ENCODE measurements at places on chromosomes 7 and 10.

- DNase-seq: no peak
These were observed 66.4 kb upstream of the SCIN start for GRCh38 chr7:12504149-12504548.

DNA sequence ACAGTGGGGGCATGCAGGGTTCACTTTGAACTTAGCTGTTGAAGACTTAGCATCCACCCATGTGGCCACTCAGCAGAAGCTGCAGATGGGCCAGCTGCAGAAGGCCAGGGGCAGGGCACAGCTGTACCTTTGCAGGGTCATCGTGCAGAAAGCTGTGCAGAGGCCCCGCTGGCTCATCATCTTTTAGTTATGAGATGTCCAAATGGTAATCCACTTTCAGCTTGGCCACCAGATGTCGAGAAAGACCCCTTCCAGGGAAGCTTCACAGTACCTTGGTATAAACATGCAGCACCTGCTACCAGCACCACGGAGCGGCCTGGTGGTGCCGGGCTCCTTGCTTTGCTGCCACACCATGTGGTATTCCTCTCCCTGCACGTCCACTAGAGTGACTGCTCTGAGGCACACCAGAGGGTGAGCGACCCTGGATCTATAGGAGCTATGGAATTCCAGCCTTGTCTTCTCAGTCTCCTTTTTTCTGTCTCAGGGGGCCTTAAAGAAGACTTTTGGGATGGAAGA lies 74.2 kb upstream of the LAMB4 start:
- DNase-seq: no peak

- DNase-seq: no peak
These were observed 146.0 kb upstream of the STEAP4 start for GRCh38 chr7:88452646-88453045.

DNA sequence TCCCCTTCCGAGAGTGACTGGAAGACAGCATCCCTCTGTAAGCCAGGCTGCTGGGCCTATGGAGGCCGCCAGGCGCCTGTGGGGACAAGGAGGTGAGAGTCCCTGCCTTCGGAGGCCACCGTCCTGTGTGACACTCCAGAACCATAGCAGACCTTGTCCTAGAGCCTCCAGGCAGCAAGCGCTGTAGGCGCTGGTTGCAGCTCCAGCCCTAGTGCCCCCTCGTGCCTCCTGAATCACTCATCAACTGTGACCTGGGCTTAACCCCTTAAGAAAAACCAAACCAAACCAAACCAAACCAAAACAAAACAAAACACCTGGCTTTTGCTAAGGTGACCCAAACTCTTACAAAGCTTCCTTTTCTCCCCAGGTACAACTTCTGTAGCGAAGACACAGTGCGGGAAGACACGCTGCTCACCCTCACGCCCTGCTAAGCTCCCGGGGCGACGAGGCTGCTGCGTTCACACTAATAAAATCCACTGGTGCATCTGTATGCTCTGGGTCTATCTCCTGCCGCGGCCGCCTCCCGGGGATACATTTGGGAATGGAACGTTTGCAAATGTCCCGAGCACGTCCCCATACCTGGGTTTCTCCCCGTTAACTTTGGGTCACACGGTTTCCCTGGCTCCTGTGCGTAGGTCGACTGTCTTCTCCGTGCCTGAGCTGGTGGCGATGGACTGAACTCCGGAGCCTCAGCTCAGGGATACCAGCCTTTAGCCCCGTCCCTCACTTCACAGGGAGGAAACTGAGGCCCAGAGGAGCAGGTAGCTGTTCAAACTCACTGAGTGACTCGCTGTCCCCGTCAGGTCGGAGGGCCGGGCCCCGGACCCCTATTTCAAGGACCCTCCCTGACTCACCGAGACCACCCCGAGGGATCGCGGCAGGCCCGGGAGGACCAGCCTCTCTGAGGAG lies 11.8 kb upstream of the PNLIPRP2 start:
- DNase-seq: no peak

- DNase-seq: no peak
These were observed 846 bp downstream of the MRLN start for GRCh38 chr10:59752278-59752940.

- DNase-seq: no peak
These were observed 29.9 kb downstream of the CYTH3 start for GRCh38 chr7:6242561-6242960.

DNA sequence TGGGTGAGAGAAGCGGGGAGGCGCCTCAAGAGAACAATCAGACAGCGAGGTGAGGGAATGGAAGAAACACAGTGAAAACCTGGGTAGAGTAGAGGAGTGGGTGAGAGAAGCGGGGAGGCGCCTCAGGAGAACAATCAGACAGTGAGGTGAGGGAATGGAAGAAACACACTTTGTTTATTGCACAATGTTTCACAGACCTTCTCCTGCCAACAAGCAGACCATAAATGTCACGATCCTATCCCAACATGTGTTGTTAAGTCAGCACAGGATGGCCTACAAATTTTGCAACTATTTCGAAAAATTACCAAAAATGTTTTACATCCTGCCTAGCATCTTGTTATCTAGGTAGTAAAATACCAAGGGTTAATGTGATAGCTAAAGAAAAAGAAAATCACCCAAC lies 115.3 kb downstream of the JAZF1 start:
- no peak for DNase-seq

Data from stimulated activated CD8-positive, alpha-beta memory T cell treated with anti-CD3 and anti-CD28 coated beads, Interleukin-7, amount 100 ng/mL, for 1 hour (primary cell).